ENCODE measurements at places on chromosomes 4 and X.

GRCh38 chrX:24577091-24577490 is 70.1 kb downstream of the PCYT1B start:
- no peak for DNase-seq

GRCh38 chrX:128769495-128769894 is 717.3 kb upstream of the ACTRT1 start:
- DNase-seq = no peak

GRCh38 chr4:164070625-164071024 is 576.1 kb downstream of the TMA16 start:
- DNase-seq = no peak

- no peak for DNase-seq
Observed at GRCh38 chr4:152281211-152281610, 254.7 kb downstream of the FBXW7 start.

DNA sequence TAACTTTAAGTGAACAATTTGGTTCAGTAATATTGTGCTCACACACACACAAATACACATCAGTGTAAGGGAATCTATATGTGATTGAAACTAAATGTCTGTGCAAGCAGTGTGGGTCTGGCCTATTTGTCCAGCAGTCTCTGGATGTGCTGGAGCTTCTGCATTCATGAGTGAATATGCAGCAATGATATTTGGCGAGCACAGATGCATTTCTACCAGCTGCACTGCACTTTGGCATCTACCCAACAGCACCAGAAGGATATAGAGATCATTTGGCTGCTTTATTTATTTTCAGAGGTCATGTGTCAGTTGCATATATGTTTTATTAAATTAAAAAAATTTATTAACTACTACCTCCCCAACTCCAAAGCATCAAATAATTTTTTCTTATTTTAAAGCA is 613.4 kb upstream of the NR3C2 start:
- DNase-seq = no peak

DNA sequence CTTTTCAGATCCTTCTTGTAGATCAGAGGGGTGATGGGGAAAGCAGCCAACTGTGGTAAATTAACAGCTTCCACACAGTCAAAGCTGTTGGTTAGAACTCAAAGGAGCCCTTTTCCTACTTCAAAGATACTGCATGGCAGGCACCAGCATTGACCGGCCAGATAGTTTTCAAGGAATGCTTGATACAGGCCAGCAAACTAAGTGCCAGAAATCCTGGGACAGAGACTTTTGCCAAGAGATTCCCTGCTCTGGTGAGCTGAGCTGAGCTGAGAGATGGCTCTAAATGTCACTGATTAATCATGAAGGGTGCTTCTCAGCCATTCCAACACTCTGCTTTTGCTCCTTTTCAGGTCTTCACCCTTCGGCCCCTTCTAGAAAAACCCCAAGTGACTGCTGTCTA is 131.6 kb upstream of the MED14 start:
- DNase-seq = no peak

GRCh38 chr4:4364486-4365208 is 22.3 kb upstream of the NSG1 start:
- DNase-seq = no peak

DNA sequence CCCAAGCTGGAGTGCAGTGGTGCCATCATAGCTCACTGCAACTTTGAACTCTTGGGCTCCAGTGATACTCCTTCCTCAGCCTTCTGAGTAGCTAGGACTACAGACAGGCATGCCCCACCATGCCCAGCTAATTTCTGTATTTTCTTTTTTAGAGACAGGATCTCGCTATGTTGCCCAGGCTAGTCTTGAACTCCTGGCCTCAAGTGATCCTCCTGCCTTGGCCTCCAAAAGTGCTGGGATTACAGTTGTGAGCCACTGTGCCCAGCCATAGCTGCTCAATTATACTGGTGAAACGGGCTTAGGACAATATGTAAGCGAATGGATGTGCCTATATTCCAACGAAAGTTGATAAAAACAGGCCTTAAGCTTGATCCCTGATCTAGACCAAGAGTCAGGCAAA is 13.1 kb downstream of the CASP3 start:
- no peak for DNase-seq

DNA sequence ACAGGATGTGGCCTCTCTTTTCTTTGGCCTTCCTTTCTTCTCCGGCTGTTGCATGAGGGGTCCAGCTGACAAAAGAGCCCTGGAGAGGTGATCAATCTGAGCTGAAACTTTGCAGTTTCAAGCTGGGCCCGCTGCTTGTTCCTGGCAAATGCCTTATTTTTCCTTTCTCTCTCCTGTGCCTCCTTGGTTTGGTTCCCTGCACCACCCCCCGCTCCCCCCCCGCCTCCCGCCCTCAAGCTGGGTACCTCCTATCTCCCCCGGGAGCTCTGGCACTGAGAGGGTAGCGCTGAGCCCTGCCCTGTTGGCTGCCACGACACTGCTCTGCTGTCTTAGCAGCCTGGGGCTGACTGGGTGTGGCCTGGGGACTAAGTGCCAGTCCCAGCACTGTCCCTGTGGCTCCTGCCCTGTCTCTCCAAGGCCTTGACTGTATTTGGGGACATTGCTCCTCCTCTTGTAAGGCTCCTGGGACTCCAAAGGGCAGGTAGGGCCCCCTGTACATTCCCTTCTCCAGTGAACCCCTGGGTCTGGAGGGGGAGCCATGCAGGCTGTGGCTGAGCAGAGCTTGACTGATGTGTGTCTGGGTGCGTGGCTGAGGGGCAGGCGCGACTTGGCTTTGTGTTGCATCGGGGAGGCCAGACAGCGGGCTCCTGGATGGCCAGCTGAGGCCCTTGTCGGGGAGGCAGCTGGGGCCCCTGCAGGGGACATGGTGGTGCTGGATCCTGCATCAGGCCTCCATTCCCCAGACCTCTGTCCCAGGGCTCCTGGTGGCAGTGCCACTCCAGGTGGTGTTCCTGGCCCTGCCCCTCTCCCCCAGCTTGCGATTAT is 1.1 kb downstream of the PLXNA3 start:
- no peak for DNase-seq

GRCh38 chr4:47852136-47852535 is 14.3 kb upstream of the CORIN start:
- no peak for DNase-seq

DNA sequence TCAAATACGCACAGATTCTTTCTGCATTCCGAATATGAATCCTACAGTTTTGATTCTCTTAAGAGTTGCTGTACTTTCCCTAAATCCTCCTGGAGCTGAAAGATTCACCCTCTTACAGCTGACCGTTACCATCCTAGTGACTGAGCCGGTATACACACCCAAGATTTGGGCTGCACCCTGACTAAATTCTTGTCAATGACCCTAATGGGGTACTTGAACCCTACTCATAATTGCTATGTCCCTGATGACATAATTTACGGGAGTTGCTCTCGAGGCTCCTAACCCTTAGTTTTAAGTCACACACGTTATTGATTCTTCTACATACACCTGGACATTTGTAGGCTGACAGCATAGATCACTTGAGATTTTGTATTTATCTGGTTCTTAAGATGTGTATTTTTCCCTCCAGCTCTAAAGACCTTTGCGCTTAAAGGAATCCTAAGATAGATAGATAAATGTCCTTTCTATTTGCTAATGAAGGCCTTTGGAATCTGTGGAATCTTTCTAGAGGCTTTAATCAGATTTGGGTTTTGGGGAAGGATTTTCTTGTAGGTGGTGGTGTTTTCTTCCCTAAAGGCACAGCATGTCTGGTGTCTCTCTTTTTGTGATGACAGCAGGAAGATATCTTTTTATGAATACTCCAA is 37.8 kb downstream of the CLDN34 start:
- DNase-seq = no peak

DNA sequence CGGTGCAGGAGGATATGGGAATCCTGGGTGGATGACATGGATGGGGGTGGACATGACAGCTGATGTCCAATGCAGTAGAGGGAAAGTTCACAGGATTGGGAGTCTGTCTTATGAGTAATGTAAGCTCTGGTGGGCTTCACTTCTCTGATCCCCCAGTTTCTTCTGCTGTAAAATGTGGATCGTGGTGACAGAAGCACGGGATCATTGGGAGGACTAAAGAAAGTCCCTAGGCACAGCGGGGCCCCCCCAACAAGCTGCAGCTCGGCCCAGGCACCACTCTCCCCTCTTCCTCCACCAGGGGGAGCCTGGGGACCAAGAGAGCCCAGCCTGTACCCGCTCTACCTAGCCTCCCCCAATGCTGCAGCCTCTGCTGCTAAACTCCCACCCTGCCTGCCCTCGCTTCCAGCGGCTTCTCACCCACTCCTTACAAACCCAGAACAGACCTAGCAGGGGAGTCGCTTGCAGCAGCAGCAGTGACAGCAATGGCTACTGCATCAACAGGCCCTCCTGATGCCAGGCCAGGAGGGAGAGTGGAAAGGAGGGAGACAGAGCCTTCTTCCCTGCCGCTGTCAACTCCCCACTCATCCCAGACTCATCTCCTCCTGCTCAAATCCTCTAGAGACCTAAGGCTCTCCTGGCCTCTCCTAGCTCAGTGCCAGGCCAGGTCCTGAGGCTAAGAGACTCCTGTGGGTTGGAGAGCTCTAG is 36.1 kb upstream of the IQSEC2 start:
- peak; percentile 75 for DNase-seq

DNA sequence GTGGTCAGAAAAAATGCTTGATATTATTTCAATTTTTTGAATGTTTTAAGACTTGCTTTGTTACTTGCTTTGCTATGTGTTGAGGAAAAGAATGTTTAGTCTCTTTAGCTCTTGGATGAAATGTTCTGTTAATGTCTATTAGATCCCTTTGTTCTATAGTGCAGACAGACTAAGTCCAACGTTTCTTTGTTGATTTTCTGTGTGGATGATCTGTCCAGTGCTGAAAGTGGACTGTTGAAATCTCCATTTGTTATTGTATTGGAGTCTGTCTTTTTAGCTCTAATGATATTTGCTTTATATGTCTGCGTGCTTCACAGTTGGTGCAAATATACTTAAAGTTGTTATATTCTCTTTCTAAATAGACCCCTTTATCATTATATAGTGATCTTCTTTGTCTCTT is 220.6 kb downstream of the GUCY2F start:
- DNase-seq = no peak

DNA sequence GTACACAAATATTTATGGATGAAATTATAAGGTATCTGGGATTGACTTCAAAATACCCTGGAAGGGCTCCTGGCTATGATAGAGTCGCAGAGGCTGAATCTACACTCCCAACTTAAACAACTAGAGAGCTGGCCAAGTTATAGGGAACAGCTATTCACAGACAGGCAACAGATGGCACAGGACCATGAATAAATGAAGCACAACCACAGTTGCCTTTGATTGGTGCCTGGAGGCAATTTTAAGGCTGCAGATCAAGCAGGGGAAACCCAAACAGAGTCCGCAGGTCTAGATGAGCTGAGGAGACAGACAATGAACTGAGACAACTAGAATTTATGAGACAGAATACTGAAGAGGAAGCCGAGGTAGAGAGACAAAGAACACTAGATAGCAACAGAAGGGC is 155.9 kb downstream of the EVC2 start:
- DNase-seq = no peak

DNA sequence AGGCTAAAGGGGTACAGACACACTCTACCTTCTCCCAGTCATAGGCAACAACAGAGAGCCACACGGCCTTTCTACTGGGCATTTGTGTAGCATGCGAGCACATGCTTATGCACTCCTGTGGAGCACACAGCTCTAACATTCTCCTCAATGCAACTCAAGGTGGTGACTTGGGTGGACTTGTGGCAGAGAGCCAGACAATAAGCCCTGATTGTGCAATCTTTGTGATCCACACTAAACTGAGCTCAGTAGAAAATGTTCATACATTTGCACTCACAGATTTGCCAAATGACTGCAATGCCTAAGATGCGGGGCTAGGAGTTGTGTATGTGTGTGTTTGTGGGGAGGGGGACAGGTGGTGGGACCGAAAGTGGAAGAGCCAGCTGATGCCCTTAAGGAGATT is 31.4 kb upstream of the SETD7 start:
- DNase-seq = no peak

- no peak for DNase-seq
Observed at GRCh38 chr4:147578051-147578476, 39.1 kb upstream of the TMEM184C start.

GRCh38 chr4:122668241-122668640 is 47.4 kb upstream of the IL21 start:
- no peak for DNase-seq

DNA sequence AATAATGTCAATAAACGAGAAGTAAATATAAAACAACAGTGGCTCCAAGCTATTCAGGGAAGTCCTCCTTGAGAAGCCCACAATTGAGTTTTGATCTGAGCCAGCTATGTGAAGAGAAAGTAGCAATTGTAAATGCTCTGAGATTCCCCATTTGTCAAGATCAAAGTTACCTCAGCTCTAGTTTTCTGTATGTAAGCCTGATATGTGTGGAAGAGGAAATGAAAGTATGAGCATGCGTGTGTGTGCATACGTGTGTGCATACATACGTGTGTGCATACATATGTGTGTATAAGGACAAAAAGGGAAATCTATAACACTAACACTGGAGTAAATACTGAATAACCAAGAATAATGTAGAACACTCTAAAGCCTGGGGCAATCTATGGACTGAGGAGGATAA is 130.3 kb downstream of the SCFD2 start:
- no peak for DNase-seq

DNA sequence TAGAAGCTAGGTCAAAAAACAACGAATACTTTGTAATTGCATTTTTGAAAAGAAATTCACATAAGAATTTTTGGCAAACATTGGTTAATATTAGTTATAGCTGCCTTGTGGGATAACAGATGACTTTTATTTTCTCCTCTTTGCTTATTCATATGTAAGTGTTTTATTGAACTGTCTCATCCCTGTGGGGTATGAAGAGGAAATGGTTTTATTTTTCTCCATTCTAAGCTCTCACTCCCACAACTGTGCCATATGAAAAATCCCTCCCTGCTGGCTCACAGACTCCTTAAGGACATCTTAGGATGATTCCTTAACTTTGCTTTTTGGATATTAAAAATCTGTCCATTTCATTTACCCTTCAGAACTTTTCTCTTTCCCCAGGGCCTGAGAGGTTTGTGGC is 300.6 kb downstream of the PPP1R2C start:
- DNase-seq = no peak

DNA sequence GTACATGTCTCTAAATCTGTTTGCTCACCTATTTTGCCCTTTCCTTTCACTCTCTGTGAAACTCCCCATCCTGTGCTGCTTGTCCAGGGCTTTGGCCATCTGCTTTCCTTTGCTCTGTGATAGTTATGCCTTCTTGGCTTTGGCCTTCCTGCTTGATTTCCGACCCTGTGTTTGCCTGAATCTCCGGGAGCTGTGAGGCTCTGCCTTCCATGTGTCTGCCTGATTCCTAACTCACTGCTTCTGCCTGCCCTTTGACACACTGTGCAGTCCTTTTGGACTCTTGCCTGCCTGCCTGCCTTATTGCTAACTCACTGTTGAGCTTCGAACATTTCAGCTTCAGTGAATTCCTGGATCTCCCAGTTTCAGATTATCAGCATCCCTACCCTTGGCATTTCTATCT is 143.1 kb downstream of the C4orf33 start:
- no peak for DNase-seq

Measured in stimulated activated CD4-positive, alpha-beta T cell treated with anti-CD3 and anti-CD28 coated beads, Interleukin-2, amount 100 ng/mL, for 48 hours (primary cell).